Stimulated activated CD4-positive, alpha-beta T cell treated with anti-CD3 and anti-CD28 coated beads, Interleukin-4, amount 100 ng/mL, for 1 hour (primary cell): ENCODE measurements at places on chromosomes 5 and 9.

DNA sequence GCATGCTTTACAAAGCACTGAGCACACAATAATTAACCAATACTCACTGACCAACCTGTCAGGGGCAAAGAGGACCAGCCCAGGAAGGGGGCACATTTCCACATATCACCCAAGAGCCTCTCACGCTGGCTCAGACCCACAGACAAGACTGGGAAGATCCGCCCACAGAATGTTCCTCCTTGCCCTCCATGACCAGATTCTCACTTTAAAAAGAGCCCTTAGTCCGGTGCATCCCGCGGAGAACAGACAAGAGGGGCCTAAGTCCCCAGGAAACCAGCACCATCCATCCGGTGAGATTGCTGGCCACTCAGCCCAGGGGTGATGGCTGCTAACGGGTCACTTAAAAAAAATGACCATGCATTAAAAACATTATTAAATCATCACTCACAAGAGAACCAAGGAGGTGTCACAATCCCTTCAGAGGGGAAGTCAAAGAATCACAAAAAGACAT is 32.9 kb downstream of the SEMA4D start:
- no peak for DNase-seq

DNA sequence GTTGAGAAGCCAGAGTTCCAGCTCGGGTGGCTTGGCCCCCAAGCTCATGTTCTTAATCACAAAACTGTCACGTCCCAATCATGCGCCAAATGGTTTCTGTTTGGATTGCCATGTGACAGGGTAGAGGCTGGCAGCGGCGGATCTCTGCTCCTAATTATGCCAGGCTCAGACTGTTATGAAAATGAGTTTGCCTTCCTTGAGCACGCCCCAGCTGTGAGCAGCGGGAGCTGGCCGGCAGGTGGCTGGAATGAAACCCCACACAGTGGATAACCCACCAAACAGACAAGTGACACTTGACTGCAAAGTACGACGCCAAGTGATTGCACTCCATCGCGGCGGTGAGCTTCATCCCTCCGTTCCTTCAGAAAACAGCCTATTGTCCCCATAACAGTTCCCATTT is 75.4 kb downstream of the CFAP77 start:
- DNase-seq: no peak

DNA sequence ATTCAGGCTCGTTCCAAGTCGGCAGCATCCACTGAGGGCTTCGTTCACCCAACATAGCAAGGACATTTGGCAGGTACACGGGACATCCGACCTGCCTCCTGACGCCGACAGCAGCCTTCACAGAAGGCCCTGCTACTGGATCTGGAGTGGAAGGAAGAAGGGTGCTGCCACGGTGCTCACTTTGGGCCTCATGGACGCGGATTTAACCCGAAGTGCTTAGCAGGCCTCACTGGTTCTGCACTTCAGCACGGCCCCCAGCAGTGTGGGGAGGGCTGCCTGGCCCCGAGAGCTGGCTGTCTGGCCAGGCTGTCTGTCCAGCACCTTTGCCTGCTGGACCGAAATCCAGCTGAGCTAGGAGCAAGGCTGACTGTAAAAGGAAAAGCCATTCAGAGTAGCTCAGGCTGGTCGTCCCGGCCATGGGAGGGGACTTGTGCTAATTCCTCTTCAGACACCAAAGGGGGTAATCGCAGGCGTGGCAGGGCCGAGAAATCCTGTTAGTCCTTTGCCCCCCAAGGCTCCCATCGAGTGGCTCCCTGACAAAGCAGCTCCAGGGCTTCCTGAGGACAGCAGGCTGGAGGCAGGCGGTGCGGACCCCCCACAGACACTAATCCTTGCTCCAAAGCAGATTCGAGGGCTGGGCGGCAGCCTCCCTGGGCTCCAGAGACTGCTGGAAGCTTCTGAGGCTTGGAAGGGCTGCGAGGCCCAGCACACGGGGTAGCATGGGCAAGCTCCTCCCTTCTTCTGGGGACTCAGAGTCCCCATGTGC is 11.1 kb upstream of the RXRA start:
- DNase-seq: no peak

- DNase-seq: no peak
These were observed 51.9 kb downstream of the NEK6 start for GRCh38 chr9:124309667-124310084.

GRCh38 chr9:3391414-3391813 is 134.4 kb downstream of the RFX3 start:
- DNase-seq: no peak

GRCh38 chr5:171424726-171425125 is 5.3 kb downstream of the FGF18 start:
- DNase-seq: no peak

DNA sequence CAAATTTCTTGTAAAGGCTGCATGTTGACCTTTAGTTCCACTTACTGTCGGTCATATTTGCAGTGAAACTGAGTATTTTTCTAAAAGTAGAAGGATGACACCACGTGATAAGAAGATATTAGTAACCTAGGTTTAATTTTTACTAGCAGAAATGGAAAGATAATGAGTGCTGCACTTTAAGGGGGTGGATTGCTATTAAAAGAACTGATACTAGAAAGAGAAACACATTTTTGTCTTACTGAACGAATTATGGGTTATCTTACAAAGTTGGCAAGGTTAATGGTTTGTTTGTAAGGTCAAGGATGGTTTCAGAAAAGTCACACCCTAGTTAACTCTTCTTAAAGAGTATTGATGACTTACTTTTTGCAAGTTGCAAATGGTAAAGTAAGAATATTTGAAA is 2.4 kb downstream of the MACIR start:
- DNase-seq: no peak

DNA sequence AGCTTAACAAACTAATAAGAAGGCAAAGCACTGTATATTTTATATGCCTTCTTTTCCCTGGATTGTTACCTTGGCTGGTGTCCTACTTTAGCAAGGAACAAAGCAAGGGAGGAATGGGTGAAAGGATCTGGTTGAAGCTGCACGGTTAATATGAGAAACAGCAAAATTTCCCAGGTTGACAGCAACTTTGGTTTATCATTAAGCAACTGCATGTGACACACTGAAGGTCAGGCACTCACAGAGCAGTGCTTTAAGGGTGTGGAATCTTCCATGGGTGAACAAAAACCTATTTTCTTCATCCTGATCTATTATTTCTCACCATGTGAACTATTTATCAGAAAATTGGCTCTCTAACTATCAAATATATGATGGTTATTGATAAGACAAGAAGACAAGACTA is 109.0 kb upstream of the ATP10B start:
- DNase-seq: no peak

DNA sequence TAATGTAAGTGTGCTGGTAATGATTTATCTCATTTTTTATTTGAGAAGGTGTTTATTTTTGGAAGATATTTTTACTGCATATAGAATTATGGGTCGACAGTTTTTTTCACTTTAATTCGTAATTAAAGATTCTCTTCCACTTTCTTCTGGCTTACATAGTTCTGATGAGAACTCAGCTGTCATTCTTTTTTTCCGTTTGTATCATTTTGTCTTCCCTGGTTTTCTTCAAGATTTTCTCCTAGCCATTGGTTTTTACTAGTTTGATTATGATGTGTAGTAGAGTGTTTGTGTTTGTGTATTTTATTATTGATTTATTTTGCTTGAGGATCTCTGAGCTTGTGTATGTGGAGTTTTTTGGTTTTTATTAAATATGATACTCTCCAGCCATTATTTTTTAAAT is 21.7 kb downstream of the SLF1 start:
- DNase-seq: no peak

DNA sequence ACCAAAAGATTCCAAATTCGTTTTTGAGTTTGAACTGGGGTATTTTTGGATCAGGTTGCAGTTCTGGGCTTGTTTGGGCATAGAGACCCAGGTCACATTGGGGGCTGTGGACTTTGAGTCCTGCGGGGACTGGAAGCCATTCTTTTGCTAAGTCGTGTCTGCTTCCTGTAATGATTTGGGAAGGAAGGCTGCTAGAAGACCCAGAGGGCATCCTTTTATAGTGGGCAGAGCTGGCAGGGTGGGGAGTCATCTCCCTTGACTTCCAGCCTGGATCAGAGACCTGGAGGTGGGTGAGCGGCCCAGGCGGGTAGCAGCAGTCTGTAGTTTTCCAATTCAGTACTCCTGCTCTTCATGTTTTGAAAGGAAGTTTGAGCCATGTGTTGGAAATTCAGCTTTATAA is 11.3 kb downstream of the ZNF618 start:
- no peak for DNase-seq

GRCh38 chr5:172412724-172413286 is 41.5 kb downstream of the SH3PXD2B start:
- no peak for DNase-seq

DNA sequence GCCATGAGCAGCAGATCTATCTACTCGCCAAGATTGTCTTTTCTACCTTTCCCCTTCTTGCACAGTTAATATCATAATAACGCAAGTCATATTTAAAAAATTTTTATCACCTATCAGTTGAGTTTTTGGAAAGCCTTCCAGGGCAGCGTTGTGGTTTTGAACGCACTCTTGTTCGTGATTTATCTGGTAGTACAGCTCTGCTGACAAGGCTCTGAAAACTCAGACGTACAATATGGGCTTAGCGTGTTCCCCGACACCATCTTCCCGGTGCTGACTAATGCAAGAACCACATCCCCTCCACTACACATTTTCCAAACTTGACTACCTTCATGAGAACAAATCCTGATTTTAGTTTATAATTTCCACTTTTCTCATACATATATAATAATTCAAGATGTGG is 1.6 kb upstream of the NFIL3 start:
- no peak for DNase-seq

DNA sequence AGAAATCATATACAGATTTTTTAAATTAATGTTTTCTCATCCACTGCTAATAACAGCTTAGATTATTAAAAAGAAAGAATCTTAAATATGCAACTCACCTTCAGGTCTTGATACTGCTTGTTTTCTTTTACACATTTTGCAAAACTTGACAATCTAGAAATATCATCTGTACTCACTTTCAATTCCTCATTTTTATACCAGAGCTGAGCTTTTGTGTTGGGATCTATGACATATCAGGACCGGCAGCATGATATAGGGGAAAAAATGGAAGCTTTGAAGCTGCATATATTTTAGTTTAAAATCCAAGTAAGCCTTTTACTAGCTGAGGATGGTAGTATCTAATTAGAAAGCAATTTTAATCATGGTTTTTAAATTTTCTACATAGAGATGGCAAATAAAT is 75.7 kb upstream of the SMARCA2 start:
- DNase-seq: no peak

- DNase-seq: no peak
These were observed 38.8 kb downstream of the MUSK start for GRCh38 chr9:110707419-110707818.

DNA sequence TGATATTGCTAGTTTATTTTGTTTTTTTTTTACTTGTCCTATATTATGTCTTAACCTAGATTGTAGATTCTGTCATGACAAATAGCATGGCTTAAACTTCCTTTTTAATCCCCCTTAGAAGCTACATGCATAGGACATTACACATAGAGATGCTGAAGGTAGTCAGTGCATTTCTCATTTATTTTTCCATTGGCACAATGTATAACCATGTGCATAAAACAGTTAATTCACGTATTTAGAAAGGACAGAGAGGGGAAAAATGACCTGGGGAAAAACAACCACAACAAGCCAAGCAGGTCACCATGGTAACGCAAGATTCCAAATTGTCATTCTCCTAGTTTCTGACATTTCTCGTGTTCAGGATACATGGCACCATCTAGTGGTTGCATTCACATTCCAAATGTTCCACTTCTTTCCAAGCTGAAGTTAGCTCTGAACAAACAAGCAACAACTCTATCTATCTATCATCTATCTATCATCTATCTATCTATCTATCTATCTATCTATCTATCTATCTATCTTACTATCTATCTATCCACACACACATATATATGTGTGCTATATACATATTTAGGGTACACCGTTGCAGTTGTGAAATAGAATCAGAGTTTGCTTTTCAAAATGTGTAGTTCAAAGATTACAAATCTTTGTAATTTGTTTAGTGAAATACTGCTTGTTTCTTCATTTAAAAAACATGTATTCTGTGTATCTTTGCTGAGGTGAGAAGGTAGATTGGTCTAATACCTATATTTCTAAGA is 487.2 kb upstream of the ST8SIA4 start:
- DNase-seq: no peak

- DNase-seq: no peak
These were observed 44.3 kb upstream of the DENND4C start for GRCh38 chr9:19186232-19186631.

- DNase-seq: no peak
These were observed 1.1 kb downstream of the PPIC start for GRCh38 chr5:123035360-123035917.

DNA sequence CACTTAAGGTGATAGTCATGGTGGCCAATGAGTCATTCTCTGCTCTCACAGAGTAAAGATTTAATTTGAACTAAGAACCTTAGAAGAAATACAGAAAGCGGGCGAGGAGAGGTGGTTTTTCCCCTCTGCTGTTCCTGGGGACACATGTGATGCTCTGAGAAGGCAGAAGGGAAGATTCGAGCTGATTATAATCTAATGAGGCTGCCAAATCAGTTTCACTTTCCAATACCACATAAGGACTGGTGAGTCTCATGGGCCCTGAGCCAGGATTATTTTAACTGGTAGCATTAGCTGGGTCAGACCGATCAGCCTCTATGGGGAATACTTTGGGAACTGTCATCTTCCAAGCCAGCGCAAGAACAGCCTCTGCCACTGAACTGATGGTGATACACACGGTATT is 116.5 kb downstream of the SLC1A3 start:
- no peak for DNase-seq

DNA sequence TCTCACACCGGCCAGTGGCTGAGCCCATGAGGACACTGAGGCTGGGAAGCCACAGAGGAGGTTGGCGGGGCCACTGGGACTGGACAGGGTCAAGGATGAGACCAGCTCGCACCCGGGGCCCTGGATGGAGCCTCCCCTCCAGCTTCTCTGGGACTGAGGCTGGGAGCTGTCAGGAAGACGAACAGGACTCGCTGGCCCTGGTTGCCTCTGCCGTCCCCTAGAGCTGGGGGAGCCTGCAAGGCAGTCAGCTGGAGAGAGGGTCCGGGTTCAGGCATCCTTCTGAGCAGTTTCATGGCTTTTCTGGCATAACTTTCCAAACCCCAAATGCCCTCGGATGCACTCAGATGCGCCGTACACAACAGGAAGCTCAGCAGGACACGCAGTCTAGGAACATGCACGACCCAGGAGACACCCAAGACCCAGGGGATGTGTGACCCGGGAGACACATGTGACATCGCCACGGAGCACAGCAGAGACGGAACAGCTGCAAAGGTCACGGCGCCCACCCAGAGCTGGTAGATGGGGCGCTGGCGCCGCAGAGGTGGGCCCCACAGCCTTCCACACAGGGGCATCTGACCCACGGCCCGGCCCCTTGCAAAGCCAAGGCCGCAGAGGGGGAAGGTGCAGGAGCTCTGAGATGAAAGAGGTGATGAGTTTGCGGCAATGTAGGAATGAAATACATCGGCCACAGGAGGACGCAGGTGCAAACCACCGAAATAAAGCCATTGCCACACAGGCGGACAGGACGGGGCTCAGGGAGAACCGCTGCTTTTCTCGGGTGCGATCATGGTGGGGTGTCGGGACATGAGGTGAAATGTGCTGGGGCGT is 17.1 kb downstream of the TPPP start:
- DNase-seq: no peak

- no peak for DNase-seq
These were observed 28.8 kb upstream of the MELK start for GRCh38 chr9:36543916-36544315.
